ENCODE measurements at places on chromosomes 5 and 9. TPM values are rescaled to one million over a fixed set of nuclear protein-coding genes. Genes with fewer than 3 reads are reported as not detected.

HRCT1 gene
- total RNA-seq, result 5.4 TPM

SPATA31C1 gene
- total RNA-seq, result not detected

GRCh38 chr9:128898845-128899565 is 17.1 kb downstream of the LRRC8A start:
- H3K27ac ChIP-seq, result peak overlapping the region; percentile 94
- no peak overlapping the region for H3K4me3 ChIP-seq
- peaks cover 77% of the 10 kb centered on the region for H3K4me1 ChIP-seq
- H3K27me3 ChIP-seq, result no peaks in the 10 kb centered on the region
- no peaks in the 10 kb centered on the region for H3K36me3 ChIP-seq
- DNase-seq, result no peak

GRCh38 chr5:139104577-139105276 is 93.4 kb downstream of the SIL1 start:
- DNase-seq, result no peak
- H3K36me3 ChIP-seq, result no peaks in the 10 kb centered on the region
- no peak overlapping the region for H3K4me3 ChIP-seq
- no peaks in the 10 kb centered on the region for H3K27me3 ChIP-seq
- H3K27ac ChIP-seq, result peak overlapping the region; percentile 74
- peaks cover 34% of the 10 kb centered on the region for H3K4me1 ChIP-seq

DNA sequence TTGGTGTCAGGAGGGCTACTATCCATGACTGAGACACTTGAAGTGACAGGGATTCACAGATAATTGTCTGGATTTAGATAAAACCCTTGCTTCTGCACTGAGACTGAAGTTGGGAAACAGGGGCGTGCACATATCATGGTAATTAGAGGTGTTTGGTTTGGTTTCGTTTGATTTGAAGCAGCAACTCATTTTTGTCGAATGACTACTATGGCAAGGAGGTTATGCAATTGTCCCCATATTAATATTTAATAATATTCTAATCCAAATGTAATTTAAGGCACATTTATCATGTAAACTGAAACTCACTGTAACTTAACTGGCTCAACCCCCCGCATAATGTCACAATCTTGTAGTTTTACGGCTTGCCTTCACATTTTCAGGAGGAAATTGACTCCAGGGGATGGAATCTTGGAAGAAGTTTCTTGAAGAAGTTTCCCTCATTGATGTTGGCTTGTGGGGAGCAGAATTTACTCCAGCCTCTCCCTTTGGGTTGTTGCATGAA is 12.5 kb downstream of the ZNF366 start:
- no peak overlapping the region for H3K4me3 ChIP-seq
- H3K4me1 ChIP-seq, result peaks cover 7% of the 10 kb centered on the region
- no peaks in the 10 kb centered on the region for H3K36me3 ChIP-seq
- no peaks in the 10 kb centered on the region for H3K27me3 ChIP-seq
